PC-9 (cell line): ENCODE measurements at places on chromosomes 7 and 10. TPM values are rescaled to one million over a fixed set of nuclear protein-coding genes. Genes with fewer than 3 reads are reported as not detected.

Gene TMEM26
- not detected in 2 replicates for total RNA-seq

Gene TMEM140
- 0.25 and 0.92 TPM in 2 replicates for total RNA-seq

- H3K4me3 ChIP-seq = no peak overlapping the region
- H3K4me1 ChIP-seq = peaks cover 23% of the 10 kb centered on the region
- DNase-seq = no peak
- H3K27me3 ChIP-seq = no peaks in the 10 kb centered on the region
- H3K27ac ChIP-seq = no peak overlapping the region
Observed at GRCh38 chr7:139362981-139363380, 3.3 kb downstream of the LUC7L2 start.

DNA sequence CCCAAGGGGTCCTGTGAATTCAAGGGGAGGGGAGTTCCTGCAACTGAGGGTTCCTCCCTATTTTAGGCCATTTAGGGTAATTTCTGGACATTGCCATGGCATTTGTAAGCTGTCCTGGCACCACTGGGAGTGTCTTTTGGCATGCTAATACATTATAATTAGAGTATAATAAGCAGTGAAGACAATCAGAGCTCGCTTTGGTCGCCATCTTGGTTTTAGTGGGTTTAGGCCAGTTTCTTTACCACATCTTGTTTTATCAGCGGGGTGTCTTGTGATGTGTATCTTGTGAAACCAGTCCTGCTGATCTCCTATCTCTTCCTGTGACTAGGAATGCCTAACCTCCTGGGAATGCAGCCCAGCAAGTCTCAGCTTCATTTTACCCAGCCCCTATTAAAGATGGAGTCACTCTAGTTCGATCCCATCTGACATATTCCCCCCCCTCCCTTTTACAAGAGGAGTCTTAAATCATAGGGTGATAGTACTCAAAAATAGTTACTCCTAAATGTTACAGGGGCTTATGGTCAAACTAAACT is 43.2 kb downstream of the SVOPL start:
- peak overlapping the region; percentile 5; the same call in 1 of the 2 replicates for H3K4me3 ChIP-seq
- H3K36me3 ChIP-seq = no peaks in the 10 kb centered on the region
- peaks cover 34% of the 10 kb centered on the region for H3K4me1 ChIP-seq
- H3K27me3 ChIP-seq = no peaks in the 10 kb centered on the region
- peak; percentile 60 for DNase-seq

DNA sequence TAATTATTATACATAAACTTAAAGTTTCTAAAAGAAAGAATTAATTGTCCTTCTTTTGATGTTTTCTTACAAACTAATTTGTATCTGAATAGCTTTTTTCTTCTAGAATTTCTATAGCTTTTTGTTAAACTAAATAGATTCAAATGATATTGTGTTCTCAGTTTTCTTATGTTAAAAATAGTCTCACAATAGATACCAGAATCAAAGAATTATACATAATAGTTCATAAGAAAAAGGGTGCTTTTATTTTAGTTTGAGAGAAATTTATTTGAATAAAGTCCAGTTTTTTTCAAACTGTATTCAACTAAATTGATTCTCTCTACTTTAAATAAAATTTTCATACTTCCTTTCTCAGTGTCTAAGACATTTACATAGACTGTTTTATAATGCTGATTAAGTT is 274.8 kb downstream of the SEMA3D start:
- no peak overlapping the region for H3K4me3 ChIP-seq
- no peaks in the 10 kb centered on the region for H3K36me3 ChIP-seq
- no peaks in the 10 kb centered on the region for H3K27me3 ChIP-seq
- DNase-seq = no peak
- no peak overlapping the region for H3K27ac ChIP-seq

- H3K36me3 ChIP-seq = peaks cover 9% of the 10 kb centered on the region; the same call in 1 of the 2 replicates
- H3K4me1 ChIP-seq = peaks cover 31% of the 10 kb centered on the region
- no peak for DNase-seq
- no peak overlapping the region for H3K27ac ChIP-seq
- H3K27me3 ChIP-seq = no peaks in the 10 kb centered on the region
Observed at GRCh38 chr7:618539-619367, 99.1 kb upstream of the PDGFA start.

DNA sequence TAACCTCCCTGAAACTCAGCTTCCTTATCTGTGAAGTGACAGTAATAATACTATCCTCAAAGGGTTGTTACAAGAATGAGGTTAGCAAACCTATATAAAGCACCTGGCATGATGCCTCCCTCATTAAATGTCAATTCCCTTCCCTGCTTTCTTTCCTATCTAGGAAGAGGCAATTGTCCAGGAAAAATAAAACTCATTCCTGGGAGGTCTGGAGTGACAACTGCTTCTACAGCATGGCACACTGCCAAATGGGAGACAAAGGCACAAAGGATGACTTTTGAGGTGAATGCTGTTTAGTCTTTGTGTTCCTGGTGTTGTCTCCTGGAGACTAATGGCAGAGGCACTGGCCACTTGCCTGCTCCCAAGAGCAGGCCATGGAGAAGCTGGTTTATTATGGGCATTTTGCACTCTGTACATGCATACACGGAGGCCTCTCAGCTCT is 32.2 kb upstream of the PDE1C start:
- H3K27me3 ChIP-seq = no peaks in the 10 kb centered on the region
- no peaks in the 10 kb centered on the region for H3K36me3 ChIP-seq
- no peak overlapping the region for H3K27ac ChIP-seq
- H3K4me1 ChIP-seq = no peaks in the 10 kb centered on the region
- no peak for DNase-seq
- no peak overlapping the region for H3K4me3 ChIP-seq

DNA sequence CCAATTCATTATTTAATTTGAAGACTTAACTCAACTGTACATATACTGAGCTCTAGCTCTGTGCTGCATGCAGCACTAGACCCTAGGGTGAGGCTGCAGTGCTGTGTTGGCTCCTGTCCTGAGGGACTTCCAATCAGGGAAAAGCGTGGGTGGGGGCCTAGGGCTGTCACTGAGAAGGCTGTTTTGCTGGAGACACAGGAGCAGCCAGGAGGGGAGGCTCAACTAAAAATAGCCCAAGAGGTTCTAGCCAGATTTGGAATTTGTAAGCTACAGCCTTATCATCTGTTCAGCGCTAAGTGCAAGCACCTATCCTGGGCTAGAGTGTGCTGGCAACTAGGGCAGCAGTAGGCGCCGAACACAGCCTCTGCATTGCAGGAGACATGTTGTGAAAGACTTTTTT is 121.1 kb downstream of the VWC2 start:
- H3K27ac ChIP-seq = no peak overlapping the region
- H3K4me3 ChIP-seq = no peak overlapping the region
- peaks cover 10% of the 10 kb centered on the region; the same call in 1 of the 2 replicates for H3K27me3 ChIP-seq
- H3K36me3 ChIP-seq = no peaks in the 10 kb centered on the region
- no peaks in the 10 kb centered on the region for H3K4me1 ChIP-seq

DNA sequence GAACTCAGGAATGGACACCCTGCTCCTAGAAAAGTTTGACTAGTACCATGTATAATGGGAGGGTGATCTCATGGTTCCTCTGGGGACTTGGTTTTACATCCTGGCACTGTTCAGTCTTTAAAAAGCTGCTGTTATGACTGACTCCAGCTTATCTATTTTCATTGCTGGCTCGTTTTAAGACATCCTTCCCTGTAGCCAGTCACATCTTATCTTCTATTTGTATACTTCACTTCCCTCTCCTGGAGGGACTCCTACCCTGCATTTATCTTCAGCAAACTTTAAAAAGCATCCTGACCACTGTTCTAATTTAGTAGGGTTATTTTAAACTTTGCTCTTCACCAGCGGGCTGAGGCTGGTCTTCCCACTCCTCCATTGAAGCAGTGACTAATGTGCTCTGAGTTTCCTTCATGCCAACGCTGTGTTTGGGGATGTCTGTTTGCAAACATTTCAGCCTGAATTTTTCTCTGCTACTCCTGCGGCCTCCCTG is 72.9 kb upstream of the ARMC3 start:
- DNase-seq = no peak
- no peaks in the 10 kb centered on the region for H3K27me3 ChIP-seq
- H3K36me3 ChIP-seq = no peaks in the 10 kb centered on the region
- H3K4me3 ChIP-seq = no peak overlapping the region
- H3K27ac ChIP-seq = no peak overlapping the region

- DNase-seq = peak; percentile 80
- H3K27ac ChIP-seq = peak overlapping the region; percentile 60
- H3K4me3 ChIP-seq = no peak overlapping the region
- no peaks in the 10 kb centered on the region for H3K27me3 ChIP-seq
- peaks cover 29% of the 10 kb centered on the region; the same call in 1 of the 2 replicates for H3K36me3 ChIP-seq
- peaks cover 99% of the 10 kb centered on the region for H3K4me1 ChIP-seq
Observed at GRCh38 chr7:131011976-131012375, 278.0 kb upstream of the KLF14 start.

DNA sequence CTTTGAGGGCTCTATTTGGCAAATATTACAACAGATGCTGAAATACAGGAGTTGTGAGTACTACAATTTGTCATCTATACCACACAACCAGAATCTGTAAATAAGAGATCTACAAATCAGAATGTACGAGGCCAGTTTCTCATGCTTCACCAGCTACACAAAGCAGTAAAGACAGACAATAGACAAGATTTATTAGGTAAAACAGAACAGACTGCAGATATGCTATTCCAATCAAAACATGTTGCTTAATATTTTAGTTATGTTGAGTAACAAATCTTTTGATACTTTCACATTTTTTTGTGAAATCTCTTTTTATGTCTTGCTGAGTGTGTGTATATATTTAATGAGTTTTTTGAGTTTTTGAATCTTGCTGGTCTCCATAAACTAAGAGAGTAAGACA is 109.1 kb downstream of the CHCHD3 start:
- no peaks in the 10 kb centered on the region; the same call in 1 of the 2 replicates for H3K36me3 ChIP-seq
- no peak overlapping the region for H3K4me3 ChIP-seq
- H3K27ac ChIP-seq = no peak overlapping the region
- no peaks in the 10 kb centered on the region for H3K27me3 ChIP-seq
- no peak for DNase-seq

DNA sequence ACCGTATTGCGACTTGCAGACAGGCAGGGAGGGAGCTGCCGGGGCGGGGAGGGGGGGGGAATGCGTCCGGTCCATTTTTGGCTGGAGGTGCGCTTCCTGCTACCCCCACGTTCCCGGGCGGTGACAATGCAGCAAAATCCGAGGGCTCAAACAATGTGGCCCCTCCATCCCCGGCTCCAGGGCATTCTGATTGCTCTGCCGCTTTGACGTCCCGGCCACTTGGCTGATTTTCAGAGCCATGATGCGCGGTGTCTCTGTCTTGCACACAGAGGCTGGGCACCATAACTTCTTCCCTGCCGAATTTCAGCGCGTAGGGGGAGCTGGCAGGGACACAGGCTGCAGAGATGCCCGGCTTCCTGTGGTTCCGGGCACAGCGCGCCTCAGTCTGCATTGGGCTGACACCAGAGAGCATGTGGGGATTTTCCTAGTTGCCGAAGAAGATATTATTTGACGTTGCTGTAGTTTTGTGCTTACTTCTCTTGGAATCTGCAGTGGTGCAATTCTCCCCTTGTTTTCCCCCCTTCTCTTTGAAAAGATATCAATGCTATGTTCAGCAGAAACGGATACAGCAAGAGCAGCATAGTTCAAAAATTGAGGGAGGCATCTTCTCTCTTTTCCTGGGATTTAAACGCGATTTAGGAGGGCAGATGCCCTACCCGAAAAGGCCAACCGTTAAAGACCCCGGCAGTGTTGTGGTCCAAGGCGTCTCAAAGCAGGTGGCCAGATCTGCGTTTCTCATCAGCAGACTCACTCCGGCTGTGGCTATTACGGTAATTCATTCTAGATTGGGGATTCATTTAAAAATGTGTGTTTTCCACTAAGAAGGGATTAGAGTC is 1.4 kb downstream of the HECW1 start:
- H3K4me1 ChIP-seq = no peaks in the 10 kb centered on the region
- H3K36me3 ChIP-seq = no peaks in the 10 kb centered on the region
- H3K27me3 ChIP-seq = peaks cover 77% of the 10 kb centered on the region
- no peak overlapping the region for H3K4me3 ChIP-seq
- H3K27ac ChIP-seq = no peak overlapping the region
